Activated T-helper 1 cell treated with anti-CD3 and anti-CD28 coated beads, Interleukin-12 subunit alpha, Interleukin-12 subunit beta, Interleukin-2, Interleukin-4 antibody, amounts not matched to agents 30 ng/mL and 10 ng/mL and 1 ng/mL, durations not matched to agents 14 hours and 24 hours and 36 hours (primary cell): ENCODE measurements at places on chromosomes 2 and 18. TPM values are rescaled to one million over a fixed set of nuclear protein-coding genes. Genes with fewer than 3 reads are reported as not detected.

- peaks cover 4% of the 10 kb centered on the region for H3K27me3 ChIP-seq
- no peak overlapping the region for H3K27ac ChIP-seq
- H3K36me3 ChIP-seq: no peaks in the 10 kb centered on the region
- DNase-seq: no peak
- H3K4me1 ChIP-seq: no peaks in the 10 kb centered on the region
Observed at GRCh38 chr18:75531851-75532459, 104.5 kb upstream of the SMIM21 start.

IL18R1 gene
- total RNA-seq: 57.8 and 61.3 TPM in 2 replicates

DNA sequence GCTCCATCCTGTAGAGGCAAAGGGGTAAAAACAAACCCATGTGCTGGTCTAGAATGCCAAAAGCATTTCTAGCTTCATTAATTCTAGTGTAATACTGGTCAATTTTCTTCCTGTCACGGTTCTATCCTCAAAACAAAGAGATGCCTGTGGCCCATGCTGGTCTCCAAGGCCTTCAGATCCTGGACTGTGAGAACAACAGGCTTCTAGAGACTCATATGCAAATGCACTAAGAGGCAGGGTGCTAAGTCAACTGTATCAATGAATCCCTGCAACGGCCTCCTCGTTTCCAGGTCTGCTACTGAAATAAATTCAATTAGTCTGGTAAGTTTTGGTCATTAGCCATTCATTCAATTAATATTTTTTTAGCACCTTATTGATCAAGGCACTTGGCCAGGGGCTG lies 4.0 kb downstream of the IFT172 start:
- no peak overlapping the region for H3K27ac ChIP-seq
- no peak for DNase-seq

ZAP70 gene
- total RNA-seq: 302 and 313 TPM in 2 replicates

- no peak overlapping the region for H3K27ac ChIP-seq
- no peak overlapping the region for H3K4me3 ChIP-seq
- no peaks in the 10 kb centered on the region for H3K4me1 ChIP-seq
Observed at GRCh38 chr2:177633111-177633510, 240.5 kb downstream of the AGPS start.

CNPPD1 gene
- total RNA-seq: 69.8 and 72.2 TPM in 2 replicates

FAHD2A gene
- 33.2 and 34.9 TPM in 2 replicates for total RNA-seq

EMILIN1 gene
- total RNA-seq: 1.1 and 1.5 TPM in 2 replicates

GRCh38 chr18:6376433-6377229 lies 38.1 kb downstream of the L3MBTL4 start:
- no peak for DNase-seq
- no peak overlapping the region for H3K4me3 ChIP-seq
- no peak overlapping the region for H3K27ac ChIP-seq
- H3K36me3 ChIP-seq: no peaks in the 10 kb centered on the region
- no peaks in the 10 kb centered on the region for H3K27me3 ChIP-seq
- H3K4me1 ChIP-seq: no peaks in the 10 kb centered on the region

DNA sequence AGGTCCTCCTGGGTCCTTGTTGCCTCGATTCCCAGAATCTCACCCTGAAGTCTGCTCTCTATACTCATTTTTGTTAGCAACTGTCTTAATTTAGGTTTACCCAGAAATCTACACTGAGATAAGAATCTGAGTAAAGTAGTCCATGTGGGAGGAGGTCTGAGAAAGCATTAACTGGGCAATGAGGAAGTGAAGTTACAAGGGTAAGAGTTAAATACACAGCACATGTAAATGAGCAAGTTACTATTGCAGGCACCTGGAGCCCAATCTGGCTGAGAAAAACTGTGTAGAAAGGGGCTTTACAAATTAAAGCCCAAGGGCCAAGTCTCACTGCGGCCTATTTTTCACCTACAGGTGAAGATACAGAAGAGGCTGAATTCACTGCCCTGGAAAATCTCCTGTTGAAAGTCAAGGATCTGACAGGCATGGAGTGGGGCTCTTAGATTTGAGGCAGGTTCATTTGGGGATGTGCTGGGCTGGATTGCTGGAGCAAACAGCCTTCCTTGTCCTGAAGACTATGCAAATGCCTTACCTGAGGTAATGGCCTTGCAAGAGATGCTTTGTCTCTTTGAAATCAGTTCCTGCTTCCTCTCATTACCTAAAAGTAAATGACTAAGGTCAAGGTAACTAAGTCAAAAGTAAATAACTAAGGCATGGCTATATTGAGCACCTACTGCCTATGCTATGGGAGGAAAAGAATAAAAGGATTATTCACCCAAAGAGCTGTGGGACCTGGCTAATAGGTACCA lies 84.4 kb upstream of the DYNAP start:
- H3K36me3 ChIP-seq: no peaks in the 10 kb centered on the region
- no peaks in the 10 kb centered on the region for H3K27me3 ChIP-seq
- H3K27ac ChIP-seq: no peak overlapping the region
- H3K4me1 ChIP-seq: no peaks in the 10 kb centered on the region
- no peak overlapping the region for H3K4me3 ChIP-seq

DNA sequence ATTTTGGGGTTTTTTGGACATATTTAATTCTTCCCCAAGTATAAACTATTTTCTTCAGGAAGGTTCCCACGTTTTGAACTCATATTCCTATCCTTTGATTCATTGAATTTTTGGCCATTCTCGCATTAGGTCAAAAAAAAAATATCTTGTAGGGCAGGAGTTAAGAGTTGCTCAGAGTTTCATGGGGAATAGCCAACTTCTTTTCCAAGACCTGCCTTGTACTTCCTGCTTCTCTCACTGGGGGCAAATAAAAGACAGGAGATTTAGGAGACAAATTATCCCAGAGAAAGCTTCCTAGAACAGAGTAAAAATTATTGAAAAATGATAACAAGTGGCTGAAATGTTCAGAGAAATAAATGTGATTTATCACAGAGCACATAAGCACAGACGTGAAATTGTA lies 55.2 kb upstream of the BCL11A start:
- H3K4me1 ChIP-seq: no peaks in the 10 kb centered on the region
- H3K27ac ChIP-seq: no peak overlapping the region
- no peak for DNase-seq
- H3K36me3 ChIP-seq: no peaks in the 10 kb centered on the region

FAP gene
- total RNA-seq: not detected in 2 replicates

- peaks cover 39% of the 10 kb centered on the region for H3K4me1 ChIP-seq
- H3K4me3 ChIP-seq: no peak overlapping the region
- H3K27me3 ChIP-seq: no peaks in the 10 kb centered on the region
- peaks cover 3% of the 10 kb centered on the region for H3K36me3 ChIP-seq
- DNase-seq: no peak
Observed at GRCh38 chr2:64024259-64024949, 5.2 kb upstream of the VPS54 start.

HOXD9 gene
- total RNA-seq: not detected in 2 replicates

DNA sequence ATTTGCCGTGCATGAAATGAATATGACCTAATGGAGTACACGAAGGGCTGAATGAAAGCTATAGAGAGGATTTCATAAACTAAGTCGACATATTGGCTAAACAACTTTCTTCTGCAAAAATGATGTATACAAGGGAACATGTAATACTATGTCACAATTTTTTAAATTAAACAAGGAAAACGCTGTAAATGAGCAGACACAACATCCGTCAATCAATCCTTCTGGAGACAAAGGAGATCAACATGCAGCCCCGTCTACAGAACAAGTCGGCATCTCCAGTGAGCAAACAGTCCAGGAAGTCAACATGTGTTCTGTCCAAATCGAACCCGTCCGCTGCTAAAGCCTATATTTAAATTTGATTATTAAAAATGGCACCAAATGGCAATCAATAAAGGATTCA lies 180.8 kb downstream of the TCF4 start:
- H3K27ac ChIP-seq: no peak overlapping the region
- H3K4me3 ChIP-seq: no peak overlapping the region
- no peaks in the 10 kb centered on the region for H3K27me3 ChIP-seq
- no peaks in the 10 kb centered on the region for H3K4me1 ChIP-seq

CHRNG gene
- not detected in 2 replicates for total RNA-seq

DNA sequence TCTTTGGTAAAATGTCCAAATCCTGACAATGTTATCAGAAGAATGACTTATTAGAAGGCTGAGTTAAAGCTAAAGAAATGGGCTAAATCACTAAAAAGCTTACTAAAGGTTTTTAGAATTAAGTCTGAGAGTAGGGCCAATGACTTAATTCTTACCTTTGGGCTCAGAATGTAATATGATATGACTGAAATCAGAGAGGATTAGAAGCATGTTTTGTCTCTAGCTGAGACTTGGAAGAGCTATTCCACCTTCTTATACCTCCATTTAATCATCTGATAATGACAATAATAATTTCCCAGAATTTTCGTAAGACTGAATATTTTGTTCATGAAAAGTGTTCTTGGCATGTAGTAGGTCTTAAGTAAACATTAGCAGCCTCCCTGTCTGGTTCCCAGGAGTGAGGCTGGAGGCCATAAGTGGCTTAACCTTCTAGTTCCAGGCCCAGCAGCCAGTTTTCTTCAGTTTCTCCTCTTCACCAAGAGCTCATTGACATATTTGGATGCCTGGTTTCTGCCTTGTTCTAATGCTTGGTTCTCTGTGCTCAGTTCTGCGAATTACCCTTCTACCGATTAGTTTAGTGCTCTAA lies 25.5 kb upstream of the E2F6 start:
- no peak overlapping the region for H3K4me3 ChIP-seq
- DNase-seq: no peak
- no peaks in the 10 kb centered on the region for H3K4me1 ChIP-seq
- H3K36me3 ChIP-seq: no peaks in the 10 kb centered on the region

GRCh38 chr2:206610451-206610850 lies 31.8 kb upstream of the FAM237A start:
- DNase-seq: no peak
- no peak overlapping the region for H3K27ac ChIP-seq
- H3K27me3 ChIP-seq: peaks cover 5% of the 10 kb centered on the region
- H3K4me1 ChIP-seq: no peaks in the 10 kb centered on the region
- H3K36me3 ChIP-seq: no peaks in the 10 kb centered on the region

DNA sequence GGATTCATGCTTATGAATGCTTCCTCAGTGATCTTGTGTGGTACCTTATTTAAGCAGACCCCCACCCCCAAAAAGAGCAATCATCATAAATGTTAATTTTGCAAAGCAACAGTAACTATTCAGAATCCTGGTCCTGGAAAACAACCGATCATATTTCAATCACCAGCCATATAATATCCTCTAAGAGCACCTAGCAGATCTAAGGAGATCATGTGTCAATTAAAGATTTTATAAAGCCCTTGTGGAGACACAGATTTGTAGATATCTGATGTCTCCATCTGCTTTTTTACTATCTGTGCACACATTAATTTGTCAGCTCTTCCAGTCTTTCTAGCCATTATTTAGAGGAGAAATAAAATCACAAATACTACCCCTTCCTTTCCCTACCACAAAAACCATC lies 423.7 kb downstream of the TGIF1 start:
- no peaks in the 10 kb centered on the region for H3K4me1 ChIP-seq
- DNase-seq: no peak
- H3K4me3 ChIP-seq: no peak overlapping the region
- peaks cover 31% of the 10 kb centered on the region for H3K27me3 ChIP-seq
- no peaks in the 10 kb centered on the region for H3K36me3 ChIP-seq

DNA sequence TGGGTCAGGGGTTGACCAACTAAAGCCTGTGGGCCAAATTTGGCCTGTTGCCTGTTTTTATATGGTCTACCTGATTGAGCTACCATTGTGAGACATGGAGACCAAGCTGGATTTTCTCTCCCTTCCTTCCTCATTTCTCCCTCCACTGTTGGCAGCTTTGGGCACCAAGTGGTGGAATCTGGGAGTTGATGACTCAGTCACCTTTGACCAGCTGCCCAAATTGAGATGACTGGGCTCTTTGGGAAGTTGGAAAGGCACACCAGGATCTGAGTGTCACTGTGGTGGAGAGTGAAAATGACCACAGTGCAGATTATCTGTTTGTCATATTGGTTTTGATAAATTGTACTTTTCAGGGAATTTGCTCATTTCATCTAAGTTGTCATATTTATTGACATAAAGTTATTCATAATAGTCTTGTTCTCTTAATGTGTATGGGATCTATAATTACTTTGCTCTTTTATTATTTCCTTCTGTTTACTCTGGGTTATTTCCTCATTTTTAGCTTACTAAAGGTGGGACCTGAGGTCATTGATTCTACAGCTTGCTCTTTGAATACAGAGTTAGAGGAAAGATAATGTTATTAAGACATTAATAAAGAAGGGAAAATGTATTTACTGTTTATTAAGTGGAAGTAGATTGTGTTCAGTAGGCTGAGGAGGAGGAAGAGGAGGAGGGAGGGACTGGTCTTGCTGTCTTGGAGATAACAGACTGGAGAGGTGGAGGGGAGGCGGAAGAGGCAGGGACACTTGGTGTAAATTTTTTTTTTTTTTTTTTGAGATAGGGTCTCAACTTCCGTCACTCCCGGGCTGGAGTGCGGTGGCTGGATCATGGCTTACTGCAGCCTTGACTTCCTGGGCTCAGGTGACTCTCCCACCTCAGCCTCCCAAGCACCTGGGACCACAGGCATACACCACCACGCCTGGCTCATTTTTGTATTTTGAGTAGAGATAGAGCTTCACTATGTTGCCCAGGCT lies 31.8 kb downstream of the AGFG1 start:
- H3K27me3 ChIP-seq: no peaks in the 10 kb centered on the region
- H3K4me1 ChIP-seq: peaks cover 45% of the 10 kb centered on the region
- peaks cover 15% of the 10 kb centered on the region for H3K36me3 ChIP-seq

DNA sequence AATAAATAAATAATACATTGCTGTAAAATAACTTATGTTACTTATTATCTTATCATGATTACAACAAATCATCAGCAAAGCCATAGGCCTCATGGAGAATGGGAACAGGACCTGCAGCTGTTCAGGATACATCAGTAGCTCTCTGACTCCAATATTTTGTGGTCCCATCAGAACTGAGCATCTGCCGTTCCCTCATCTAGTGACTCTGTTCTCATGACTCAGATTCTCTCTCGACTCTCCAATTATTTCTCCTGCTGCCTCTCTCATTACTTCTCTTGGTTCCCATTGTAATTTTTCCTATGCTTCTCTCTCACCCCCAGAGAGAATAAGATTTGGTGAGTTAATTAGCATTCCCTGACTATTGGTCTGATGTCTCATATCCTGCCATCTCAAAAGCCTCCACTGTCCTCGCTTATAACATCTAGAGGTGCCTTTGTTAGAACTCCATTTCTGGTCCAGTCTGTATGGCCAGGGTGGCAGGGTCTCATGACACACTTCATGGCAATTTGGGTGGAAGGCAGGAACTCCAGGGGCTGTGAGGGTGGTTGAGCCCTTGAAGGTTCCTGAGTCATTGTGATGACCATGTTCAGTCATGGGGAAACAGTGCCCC lies 78.0 kb upstream of the TANC1 start:
- no peak overlapping the region for H3K4me3 ChIP-seq
- peaks cover 3% of the 10 kb centered on the region for H3K27me3 ChIP-seq
- H3K27ac ChIP-seq: no peak overlapping the region
- no peak for DNase-seq
- H3K36me3 ChIP-seq: no peaks in the 10 kb centered on the region

GRCh38 chr2:16194530-16194929 lies 254.2 kb downstream of the MYCN start:
- no peak overlapping the region for H3K4me3 ChIP-seq
- H3K36me3 ChIP-seq: no peaks in the 10 kb centered on the region
- no peak for DNase-seq
- H3K27ac ChIP-seq: no peak overlapping the region

DNA sequence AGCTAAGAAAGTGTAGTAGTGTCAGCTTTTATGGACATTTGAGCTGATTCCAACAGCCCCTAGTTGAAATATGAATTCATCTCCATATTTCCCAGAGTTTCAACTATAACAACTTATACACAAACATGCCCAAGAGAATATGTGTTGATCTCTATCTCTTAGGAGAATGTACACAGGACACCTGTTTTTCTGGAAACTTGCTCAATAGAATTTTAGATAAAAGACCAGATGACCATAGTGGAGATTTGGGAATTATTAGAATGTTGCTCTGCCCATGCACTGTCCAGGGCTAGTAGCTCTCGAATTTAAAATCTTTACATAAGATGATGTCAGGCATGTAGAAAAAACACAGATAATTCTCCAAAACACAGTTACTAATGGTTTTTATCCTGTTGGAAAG lies 162.3 kb upstream of the VRK2 start:
- H3K4me3 ChIP-seq: no peak overlapping the region
- peaks cover 8% of the 10 kb centered on the region for H3K27me3 ChIP-seq
- no peak overlapping the region for H3K27ac ChIP-seq
- no peak for DNase-seq
- no peaks in the 10 kb centered on the region for H3K36me3 ChIP-seq
